Colonic mucosa (tissue), 4 donors: ENCODE measurements at places on chromosomes 4 and X.

- no peak for DNase-seq
Observed at GRCh38 chr4:73684097-73684496, 56.3 kb upstream of the CXCL8 start.

DNA sequence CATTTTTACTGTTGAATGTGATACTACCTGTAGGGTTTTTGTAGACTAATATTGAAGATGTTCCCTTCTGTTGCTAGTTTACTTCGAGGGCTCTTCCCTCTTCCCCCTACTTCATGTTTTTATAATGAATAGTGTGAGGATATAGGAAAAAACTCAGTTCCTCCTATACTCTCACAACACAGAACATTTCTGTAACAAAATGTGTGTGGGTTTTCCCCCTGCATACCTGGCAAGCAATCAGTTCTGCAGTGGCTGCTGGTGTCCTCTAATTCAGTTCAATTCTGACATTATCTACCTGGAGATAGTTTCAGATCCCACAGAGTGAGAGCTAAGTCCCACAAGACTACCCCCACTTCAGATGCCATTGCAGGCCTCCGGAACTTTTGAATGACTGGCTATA is 107.9 kb downstream of the KDM6A start:
- no peak for DNase-seq

DNA sequence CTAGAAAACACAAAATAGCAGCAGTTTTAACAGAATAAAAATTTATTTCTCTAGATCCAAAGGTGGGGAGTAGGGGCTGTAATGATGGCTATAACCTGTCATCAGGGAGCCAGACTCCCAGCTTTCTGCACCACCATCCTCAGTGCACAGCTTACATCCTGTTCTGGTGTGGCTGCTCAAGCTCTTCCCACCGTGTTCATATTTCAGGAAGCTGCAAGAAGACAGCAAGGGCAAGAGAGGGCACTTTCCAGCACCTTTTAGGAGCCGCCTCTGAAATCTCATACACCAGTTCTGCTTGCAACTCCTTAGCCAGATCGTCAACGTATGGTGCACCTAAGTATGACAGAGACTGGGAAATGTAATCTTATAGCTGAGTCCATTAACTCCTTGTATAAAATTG is 253.7 kb downstream of the CENPC start:
- no peak for DNase-seq

DNA sequence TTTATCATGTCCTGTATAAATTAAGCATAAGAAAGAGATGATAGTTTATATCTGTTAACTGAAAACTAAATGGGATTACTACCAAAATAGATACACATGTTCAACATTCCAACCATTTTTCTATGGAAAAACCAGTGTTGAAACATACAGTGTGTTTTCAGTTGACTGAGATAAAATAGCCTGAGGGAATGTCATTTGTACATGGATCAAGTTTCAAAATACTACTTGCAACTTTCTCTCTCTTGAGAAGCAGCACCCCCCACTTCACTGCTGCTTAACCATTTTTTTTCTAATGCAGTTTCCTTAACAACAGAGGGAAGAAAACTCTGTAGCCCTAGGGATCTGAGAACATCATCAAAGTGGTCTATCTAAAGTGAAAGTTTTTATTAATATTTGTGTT is 70.8 kb downstream of the NPNT start:
- no peak for DNase-seq

GRCh38 chr4:103478210-103478609 is 241.6 kb downstream of the TACR3 start:
- no peak for DNase-seq
